ENCODE measurements at places on chromosomes 3 and 15.
A peak's percentile ranks its signal among the peaks of the same experiment; 100 is the strongest.

- DNase-seq, result no peak
These were observed 570 bp downstream of the SACM1L start for GRCh38 chr3:45689787-45690145.

DNA sequence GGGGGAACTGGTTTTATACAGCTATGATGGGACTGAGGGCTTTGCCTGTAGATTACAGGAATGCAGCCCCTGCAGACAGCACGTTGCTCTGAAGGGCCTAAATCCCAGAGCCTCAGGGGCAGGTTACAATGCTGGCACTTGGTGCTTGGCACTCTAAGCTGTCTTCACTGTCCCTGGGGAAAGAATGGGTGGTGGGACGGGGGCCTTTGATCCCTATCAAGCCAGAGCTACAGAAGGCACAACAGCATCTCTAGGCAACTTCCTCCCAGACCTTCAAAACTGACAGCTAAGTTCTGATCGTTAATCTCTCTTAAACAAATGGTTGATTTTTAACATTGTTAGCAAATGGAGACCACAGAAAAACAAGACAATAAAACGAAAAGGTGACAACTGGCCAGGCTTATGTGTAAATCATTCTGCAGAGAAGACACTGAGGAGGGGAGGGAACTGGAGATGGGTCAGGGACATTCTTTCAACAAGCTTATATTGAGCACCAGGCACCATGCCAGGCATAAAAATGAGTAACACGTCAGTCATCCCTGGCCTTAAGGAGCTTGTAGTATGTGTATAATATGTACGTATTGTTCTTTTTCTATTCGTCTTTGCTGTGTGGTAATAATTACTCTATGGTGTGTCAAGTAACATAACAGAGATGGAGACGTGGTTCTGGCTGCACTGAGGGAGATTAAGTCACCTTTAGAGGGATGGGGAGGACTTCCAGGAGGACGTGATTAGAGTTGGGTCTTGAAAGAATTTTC is 49.1 kb downstream of the CA12 start:
- DNase-seq, result peak; percentile 75

- no peak for DNase-seq
These were observed 32.2 kb upstream of the SSR3 start for GRCh38 chr3:156586905-156587759.

DNA sequence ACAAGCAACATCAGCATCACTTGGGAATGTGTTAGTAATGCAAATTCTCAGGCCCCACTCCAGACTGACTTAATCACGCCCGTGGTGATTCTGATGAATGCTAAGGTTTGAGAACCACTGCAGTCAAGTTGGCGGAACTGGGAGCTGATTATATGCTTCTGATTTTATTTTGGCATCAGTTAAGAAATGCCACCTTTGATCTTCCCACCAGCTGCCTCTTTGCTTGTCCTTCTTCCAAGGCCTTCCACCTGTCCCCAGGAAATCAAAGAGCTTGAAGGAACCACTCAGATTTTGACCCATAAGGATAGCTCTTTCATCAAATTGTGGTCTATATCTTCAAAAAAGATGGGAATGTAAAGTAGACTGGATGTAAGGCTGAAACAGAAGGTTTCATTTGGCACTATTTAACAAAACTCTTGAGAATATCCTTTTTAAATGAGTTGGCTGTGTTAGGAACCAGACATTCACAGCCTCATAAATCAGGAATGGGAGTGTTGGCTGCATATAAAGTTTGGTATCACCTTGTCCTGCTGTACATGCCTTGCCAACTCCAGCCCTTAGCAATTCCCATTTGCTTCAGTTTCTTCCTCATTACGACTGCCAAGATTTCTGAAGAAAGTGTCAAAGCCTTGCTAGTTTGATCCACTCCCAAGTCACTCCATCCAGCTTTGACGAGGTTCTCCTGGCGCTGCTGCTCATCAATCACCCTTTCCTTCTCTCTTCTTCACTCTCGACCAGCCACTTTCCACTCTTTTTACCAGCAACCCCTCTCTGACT is 125.8 kb upstream of the NPHP3 start:
- no peak for DNase-seq

GRCh38 chr3:153130312-153130977 is 31.6 kb upstream of the RAP2B start:
- peak; percentile 57 for DNase-seq

DNA sequence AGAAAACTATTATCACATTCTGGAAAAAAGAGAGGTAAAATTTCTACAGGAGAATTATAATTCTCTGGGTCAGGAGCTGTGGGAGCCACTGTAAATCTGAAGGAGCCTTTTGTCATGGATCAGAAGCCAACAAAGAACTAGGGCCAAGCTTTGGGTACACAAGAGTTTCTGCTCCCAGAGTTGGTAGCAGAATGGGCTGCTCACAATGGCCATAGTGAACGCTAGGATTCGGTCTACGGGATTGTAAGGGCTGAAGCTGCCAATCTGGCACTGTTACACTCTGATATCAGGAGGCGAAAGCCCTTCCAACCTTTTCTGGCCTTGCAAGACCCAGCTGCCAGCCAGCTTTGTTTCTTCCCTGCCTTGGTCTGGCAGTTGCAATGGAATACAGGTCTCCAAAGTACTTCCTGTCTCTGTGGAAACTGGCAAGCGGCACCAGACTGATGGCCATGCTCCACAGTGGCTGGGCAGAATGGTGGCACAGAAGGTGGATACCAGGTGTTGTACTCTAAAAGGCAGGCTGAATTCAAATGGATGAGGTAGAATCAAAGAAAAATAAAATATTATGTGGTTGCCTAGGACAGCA is 831.7 kb downstream of the CADM2 start:
- no peak for DNase-seq

DNA sequence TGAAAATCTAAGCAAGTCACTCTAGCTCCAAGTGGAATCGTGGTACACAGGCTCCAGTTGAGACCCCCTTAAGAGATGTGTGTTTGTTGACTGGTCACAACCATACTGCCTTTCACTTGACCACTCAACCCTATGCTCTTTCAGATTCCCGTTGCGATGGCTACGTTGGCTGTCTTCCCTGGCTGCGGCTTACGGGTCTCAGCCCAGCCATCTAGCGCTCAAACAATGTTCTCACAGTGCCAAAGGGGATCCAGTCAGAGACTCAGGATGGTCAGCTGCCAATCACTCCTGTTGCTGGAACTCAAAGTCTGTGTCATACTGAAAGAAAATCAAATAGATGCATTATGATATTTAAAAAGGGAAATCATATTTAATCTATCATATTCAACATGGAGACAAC is 237.6 kb downstream of the ITPR1 start:
- DNase-seq, result no peak

DNA sequence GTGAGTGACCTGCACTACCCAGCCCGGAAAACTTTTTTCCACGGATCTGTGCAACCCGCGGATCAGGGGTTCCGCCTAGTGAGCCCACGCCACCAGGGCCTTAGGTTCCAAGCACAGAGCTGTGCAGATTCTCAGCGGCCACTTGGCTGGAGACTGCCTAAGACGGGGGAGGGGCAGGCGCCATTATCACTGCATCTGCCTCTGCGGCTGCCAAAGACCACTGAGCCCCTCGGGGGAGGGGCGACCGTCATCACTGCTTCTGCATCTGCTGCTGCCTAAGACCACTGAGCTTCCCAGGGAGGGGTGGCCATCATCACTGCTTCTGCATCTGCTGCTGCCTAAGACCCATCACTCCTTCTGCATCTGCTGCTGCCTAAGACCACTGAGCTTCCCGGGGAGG is 460.2 kb downstream of the OCA2 start:
- no peak for DNase-seq

GRCh38 chr15:86915811-86916331 is 836.2 kb downstream of the AGBL1 start:
- DNase-seq, result peak; percentile 56

GRCh38 chr15:62758126-62758951 is 284.2 kb upstream of the TPM1 start:
- DNase-seq, result peak; percentile 94

GRCh38 chr15:100230784-100231183 is 111.0 kb downstream of the ADAMTS17 start:
- no peak for DNase-seq

DNA sequence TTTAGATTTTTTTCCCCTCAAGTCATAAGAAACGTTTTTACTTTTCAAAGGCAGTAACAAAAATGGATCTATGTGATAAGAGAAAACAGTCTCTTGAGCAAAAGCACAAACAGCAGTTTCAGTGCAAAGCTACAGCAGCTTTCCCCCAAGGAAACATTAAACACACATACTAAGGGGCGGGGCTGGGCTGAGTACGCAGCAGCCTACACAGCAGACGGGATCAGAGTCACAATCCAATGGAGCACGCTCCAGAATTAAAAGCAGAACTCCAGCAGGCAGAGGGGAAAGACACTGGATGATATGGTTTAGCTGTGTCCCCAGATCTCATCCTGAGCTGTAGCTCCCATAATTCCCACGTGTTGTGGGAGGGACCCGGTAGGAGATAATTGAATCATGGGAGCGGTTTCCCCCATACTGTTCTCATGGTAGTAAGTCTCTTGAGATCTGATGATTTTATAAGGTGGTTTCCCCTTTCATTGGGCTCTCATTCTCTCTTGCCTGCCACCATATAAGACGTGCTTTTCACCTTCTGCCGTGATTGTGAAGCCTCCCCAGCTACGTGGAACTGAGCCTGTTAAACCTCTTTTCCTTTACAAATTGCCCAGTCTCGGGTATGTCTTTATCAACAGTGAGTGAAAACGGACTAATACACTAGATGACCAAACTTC is 116.2 kb upstream of the SLCO3A1 start:
- DNase-seq, result no peak

DNA sequence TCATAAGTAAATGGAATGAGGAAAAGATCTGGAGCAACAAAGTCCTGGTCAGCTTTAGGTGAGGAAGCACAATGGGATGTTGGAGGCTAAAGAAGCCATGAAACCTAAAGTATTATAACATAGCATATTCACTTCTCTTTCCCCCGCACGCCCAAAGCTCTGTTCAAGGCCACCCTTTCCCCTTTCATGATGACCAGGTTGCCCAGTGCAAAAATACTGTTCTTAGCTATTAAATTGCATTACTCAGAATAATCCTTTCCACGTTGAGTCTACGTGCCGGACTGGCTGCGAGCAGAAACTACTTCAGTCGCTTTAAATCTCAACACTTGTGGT is 589 bp upstream of the MAPKBP1 start:
- no peak for DNase-seq

- no peak for DNase-seq
These were observed 15.0 kb downstream of the SNAPC5 start for GRCh38 chr15:66482539-66482938.

Measured in NCI-H226 (cell line).